ENCODE measurements at places on chromosomes 6 and 20.

- DNase-seq = no peak
These were observed 1.2 kb downstream of the ZNF831 start for GRCh38 chr20:59164686-59165391.

GRCh38 chr6:134746140-134746539 lies 203.8 kb downstream of the ALDH8A1 start:
- DNase-seq = no peak

GRCh38 chr6:122388945-122389344 lies 10.5 kb upstream of the HSF2 start:
- DNase-seq = no peak

DNA sequence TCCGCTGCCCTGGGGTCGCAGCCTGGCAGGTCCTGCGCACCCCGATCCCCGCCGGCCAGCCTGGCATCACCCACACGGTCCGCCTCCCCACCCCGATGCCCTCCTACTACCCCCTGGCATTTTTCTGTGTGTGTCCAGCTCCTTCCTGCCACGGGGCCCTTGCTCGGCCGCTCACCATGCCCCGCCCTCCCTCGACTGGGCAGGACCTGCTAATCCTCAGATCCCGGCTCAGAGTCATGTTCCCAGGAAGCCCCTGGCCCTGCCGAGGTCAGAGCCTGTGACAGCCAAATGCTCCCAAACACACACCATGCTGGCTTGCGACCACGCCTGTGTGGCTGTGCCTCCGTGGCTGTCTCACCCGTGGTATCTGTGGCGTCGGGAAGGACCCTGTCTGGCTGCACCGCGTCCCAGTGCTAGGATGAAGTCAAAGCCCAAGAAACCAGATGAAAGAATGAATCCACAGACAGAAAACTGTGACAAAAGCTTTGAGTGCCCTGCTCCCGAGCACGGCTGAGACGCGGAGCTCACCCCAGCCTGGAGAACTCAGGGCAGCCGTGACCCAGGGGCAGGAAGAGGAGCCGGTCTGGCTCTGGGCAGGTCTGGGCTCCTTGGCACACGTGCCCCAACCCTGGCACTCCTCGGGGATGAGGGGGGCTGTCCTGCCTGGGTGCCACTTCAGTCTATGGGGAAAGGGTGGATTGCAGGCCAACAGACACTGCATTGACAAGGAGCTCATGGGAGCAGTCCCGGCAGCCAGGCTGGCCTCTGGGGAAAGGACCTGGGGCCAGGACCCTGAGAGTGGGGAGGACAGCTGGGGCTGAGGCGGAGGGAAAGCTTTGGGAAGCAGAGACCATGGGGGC lies 20.8 kb upstream of the SLCO4A1 start:
- DNase-seq = no peak

- DNase-seq = no peak
These were observed 125.9 kb downstream of the FYN start for GRCh38 chr6:111747396-111747795.

GRCh38 chr20:17446171-17446570 lies 85.0 kb downstream of the BFSP1 start:
- DNase-seq = no peak

DNA sequence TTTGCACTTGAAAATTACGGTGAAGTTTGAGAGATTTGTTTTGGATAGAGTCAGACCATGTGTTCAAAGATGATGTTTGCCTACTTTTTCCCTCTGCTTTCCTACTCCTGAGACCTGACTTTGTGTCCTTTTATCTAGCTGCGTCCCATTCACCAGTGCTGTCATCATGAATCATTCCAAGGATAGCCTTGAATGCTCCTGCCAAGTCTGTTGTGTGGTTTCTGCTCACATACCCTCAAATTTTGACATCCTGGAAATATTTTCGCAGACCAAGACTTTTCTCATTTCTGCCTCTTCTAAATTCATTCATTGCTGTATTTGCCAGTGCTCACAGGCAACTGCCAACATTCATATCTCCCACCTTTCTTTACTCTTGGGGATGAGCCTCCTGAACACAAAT lies 175.9 kb upstream of the SCGN start:
- no peak for DNase-seq

GRCh38 chr20:61073376-61073775 lies 178.7 kb upstream of the CDH4 start:
- DNase-seq = no peak

DNA sequence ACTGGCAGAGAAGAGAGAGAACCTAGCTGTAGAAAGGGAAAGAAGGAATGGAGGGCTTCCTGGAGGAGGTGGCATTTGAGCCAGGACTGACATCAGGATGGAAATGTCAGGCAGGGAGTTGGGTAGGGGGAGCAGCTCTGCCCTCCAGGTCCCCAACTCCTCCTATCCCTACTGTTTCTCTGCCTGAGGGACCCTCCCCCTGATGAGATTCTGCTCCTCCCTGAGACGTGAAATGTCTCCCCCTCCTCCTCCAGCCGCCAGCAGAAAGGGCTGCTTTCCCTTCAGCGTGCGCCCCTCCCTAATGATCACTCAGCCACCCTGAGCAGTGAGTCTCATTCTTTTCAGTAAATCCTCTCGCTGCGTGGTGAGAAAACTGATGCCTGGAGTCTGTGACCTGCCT lies 40.6 kb downstream of the HLA-DPB1 start:
- DNase-seq = no peak

Measured in stimulated activated CD4-positive, alpha-beta T cell treated with anti-CD3 and anti-CD28 coated beads, Interleukin-2, amount 100 ng/mL, for 48 hours (primary cell).